ENCODE measurements at places on chromosomes 5 and 9.

DNA sequence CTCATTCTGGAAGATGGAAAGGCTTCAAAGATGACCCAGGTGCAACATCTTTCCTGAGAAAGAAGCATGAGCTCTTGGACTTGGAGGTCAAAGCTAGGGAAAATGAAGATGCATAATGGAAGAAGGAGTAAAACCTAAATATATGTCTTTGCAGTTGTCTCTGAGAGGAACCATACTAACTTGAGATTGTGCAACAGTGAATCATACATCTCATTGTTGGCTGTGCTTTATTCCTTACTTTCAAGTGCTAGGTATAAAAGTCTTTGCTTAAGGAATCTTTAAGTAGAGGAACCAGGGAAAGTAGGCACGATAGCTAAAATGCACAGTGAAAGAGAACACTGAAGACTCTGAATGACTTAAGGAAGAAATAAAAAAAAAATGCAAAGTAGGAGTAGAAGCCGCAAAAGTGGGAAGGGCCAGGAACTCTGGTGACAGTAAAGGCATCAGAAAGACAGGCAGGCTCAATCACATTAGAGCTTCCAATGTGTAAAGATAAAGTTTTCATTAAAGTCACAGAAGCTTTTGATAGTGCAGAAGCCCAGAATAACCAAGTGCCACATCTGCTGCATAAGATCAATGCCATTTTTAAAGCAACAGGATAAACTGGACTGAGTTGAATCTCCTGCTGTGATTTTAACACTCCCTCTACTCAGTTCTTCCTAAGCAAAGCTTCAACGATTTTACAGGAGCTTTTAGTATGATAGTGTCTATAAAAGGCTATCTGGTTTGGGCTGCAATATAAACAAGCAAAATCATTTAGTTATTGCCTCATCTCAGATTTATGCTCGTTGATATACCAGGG lies 432.3 kb upstream of the EDIL3 start:
- no peak for DNase-seq

DNA sequence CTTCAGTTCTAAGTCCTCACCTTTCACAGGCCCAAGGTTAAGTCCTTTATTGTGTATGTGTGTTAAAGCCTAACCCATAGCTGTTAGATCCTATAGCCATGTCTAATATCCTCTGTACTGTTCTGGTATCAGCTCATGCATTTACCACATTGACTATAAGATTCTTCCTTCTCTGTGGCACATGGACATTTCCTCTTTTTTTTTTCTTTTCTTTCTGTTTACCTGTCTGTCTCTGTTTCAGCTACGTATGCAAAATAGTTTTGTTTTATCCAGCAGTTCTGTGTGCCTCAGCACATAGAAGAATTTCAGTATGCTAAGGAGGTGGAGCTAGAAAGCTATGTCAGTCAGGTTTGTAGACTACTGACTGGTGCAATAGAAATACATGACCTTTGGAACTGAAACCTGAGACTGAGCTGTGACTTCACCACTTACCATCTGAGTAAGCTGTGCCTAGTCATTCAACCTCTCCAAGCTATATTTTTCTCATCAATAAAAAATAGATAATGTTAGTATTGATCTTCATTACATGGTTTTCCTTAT lies 155.6 kb upstream of the VLDLR start:
- no peak for DNase-seq

DNA sequence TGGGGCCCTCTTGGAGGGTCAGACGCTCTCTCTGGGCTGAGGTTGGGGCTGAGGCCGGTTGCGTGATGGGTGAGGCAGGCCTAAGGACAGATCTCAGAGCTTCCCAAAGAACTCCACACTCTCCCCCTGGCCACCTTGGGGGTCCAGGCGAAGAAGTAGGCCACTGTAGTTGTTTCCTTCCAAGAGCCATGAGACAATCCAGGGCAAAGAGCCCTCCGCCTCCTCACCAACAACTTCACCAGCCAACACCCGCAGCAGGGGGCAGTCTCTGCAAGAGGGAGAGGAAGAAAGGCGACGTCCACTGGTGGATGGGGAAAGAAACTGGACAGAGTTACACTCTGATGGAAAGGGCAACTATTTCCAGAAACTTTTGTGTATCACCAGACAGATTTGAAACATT lies 10.7 kb downstream of the SLC35A4 start:
- DNase-seq: no peak

- DNase-seq: no peak
Measured at GRCh38 chr9:98230304-98230703, 25.1 kb downstream of the TBC1D2 start.

DNA sequence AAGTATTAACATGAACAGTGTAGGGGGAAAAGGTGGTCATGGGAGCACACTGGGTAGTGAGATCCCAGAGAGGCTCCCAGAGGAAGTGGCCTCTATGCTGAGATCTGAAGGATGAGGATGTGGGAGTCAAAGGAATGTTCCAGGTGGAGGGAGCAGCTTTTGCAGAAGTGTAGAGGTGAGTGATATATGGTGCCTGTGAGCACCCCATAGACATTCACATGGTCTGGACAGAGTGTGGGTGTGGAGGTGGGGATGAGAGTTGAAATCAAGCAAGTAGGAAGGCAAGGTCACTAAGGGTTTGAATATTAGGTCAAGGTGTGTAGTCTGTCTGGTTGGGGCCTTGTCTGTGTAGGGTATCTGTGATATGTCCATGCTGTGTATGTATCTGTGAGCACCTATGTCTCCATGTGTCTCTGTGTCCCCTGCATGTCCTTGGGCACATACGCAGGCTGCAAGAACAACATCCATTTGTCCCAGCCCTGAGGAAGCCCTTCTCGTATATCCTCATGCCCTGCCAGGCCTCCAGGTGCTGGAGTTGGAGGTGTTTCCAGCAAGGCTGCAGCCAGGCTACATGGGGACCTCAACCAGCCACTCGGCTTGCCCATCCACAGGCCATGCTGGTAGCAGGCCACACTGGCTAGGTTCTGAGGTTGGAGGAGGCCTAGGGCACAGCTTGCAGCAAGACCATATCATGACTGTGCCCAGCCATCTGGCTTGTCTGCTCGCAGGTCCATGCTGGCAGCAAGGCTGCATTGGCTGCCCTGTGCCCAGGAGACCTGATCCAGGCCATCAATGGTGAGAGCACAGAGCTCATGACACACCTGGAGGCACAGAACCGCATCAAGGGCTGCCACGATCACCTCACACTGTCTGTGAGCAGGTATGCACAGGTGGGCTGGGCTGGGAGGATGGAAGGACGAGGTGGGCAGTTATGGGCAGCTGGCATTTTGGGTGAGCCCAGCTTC lies 4.7 kb downstream of the PDLIM4 start:
- DNase-seq: no peak

GRCh38 chr9:75086541-75087288 lies 1.2 kb downstream of the NMRK1 start:
- DNase-seq: no peak

GRCh38 chr9:137127301-137128157 lies 11.4 kb upstream of the GRIN1 start:
- peak; percentile 23 for DNase-seq

DNA sequence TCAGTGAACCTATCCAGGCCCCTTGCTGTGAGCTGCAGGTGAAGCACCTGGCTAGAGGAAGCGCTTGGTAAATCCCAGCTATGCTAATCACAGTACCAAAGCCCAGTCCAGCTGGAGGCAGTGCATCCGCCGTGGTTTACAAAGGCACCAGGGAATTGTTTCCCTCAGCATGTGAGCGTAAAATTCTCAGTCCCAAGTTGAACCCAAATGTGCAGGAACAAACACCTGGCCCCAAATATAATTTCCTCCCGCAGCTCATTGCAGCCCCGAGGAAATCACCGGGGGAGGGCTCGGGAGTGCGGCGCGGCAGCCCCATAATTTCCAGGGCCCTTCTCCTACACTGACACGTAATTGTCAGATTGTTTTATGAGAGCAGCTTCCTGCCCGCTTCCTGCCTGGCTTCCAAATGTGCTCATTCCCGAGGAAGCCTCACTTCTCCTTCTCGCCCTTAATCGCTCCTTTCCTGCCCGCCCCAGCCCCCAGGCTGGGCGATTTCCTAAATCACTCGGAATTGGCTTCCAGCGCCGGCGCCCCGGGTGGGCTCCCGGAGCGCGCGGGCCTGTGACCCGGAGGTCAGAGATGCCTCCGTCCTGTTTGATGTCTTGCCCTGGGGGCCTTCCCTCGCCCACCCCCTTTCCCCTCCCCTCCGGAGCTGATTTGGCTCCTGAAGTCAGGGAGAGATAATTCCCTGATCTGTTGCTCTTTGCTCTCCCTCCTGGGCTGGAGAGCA lies 134.4 kb downstream of the FGF1 start:
- DNase-seq: no peak

DNA sequence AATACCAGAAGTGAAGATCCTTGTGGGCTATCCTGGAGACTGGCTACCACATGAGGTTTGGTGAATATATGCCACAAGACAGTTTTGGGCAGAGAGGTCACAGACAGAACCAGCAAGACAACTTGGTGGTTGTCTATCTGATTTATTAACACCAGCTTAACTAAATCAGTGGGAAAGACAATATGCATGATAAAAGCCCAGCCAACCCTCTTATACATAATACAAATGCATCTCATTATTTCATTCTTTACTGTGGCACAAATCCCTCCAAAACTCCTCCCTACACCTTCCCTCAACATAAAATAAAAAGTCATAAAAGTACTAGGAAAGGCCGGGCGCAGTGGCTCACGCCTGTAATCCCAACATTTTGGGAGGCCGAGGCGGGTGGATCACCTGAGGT lies 8.1 kb downstream of the HINT1 start:
- DNase-seq: no peak

DNA sequence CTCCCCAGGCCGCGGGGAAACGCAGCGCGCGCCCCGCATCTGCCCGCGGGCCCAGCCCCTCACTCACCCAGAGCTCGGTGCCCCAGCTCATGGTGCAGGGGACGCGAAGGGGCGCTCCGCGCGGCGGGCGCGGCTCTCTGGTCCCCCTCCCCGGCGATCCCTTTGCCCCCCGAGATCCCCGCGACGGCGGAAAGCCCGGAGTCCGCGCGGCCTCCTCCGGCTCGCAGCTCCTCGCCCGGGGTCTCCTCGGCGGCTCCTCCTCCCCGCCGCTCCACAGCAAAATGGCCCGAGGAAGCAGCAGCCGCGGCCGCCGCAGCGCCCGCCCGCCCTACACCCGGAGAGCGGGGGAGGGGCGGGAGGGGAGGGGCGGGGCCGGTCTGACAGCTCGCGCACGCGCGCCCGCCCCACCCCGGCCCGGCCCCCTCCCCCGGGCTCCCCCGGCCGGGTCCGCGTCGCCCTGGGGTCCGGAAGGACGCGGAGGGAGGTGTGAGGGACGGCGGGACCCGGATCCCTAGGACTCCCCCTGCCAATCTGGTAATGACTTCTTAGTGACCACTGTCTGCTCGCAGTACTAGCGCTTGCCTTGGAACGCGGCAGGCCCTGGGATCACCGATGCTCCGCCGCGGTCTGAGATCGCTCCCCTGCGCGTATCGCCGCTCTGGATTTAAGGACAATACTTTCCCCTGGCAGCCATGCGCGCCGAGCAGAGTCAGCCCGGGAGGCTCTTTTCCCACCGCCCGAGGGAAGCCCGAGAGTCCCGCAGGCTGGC lies at the start of gene FNBP1:
Gene FNBP1 (minus strand): TSS at position 305 of the 769 bp plus-strand sequence. CDS start 214 bp downstream, at position 91.
- peak; percentile 72 for DNase-seq

GRCh38 chr9:4690144-4690543 lies 10.8 kb downstream of the CDC37L1 start:
- no peak for DNase-seq

- no peak for DNase-seq
Measured at GRCh38 chr5:12013351-12013750, 109.1 kb upstream of the CTNND2 start.

DNA sequence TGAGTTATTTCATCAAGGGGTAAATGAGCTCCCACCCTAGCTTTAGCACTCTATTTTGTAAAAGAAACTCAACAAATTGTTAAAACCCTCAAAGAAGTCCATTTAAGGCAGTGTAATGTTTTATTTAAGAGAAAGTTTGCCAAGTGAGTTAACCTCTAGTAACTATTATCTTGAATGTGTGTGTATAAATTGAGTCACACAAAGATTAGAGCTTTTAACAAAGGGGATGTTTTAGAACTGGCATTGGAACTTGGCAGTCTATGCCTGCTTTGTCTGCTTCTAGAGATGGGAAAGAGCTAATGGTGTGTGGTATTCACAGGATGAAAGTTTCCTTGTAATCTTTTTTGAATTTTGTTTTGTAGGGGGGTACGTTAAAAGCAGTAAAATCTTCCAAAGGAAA lies 33.2 kb downstream of the KDM3B start:
- DNase-seq: no peak

- no peak for DNase-seq
Measured at GRCh38 chr9:95506428-95506677, 10.4 kb downstream of the PTCH1 start.

DNA sequence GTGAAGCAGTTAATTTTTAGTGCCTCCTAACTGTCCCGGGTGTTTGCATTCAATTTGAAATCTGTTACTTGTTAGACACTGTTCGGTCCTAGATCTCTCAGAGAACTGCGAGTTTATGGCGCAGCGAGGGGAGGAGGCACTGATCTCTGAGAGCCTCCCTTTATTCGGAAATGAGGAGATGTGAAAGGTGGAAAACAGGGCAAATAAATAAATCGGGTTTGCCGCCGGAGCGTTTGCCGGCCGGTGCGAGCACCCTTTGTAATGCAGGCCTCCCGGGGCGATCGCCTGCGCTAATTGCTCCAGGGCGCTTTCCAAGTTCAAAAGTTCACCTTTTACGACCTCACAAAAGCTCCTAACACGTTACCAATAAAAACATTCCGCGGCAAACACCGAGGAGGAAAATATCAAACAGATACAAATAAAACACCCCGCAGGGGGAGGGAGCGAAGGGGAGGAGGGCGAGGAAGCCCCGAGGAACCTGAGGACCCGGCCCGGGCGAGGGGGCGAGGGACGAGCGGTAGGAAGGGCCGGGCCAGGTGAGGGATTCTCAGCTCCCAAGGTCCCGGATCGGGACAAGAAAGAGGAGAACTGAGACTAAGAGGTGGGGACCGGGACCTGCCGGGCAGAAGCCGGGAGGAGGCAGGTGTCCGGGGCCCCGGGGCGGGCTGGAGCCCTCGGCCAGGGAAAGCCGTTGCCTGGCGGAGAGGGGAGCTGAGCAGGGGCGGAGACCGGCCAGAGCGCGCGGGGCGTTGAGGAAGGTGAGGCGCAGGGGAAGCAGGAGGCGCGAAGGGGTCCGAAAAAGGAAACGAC lies 1.4 kb downstream of the NR6A1 start:
- DNase-seq: no peak

GRCh38 chr9:94758031-94758430 lies 31.5 kb downstream of the AOPEP start:
- DNase-seq: no peak

DNA sequence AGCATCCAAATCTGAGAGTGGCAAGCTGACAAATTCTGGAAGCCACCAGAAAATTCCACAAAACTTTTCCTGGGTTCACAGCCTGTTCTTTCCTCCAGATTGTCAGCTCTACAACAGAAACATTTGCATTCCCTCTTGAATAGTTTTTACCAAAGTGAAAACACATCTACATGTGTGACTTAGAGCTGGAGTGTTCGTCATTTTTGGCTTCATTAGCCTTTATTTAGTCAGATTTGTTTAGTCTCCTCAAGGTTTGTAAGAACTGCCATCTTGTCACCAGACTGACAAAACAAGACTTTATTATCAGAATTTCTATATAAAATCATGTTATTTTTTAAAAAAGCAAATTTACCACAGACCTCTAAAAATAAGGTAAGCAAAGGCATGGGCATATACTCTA lies 347.3 kb downstream of the TRIM36 start:
- no peak for DNase-seq

GRCh38 chr9:96875461-96876142 lies 21.3 kb upstream of the ZNF782 start:
- DNase-seq: no peak

Measured in T-helper 22 cell (primary cell).